ENCODE measurements at places on chromosomes 2 and 18.

- no peak for DNase-seq
These were observed 121.3 kb downstream of the FOXI3 start for GRCh38 chr2:88331239-88331638.

DNA sequence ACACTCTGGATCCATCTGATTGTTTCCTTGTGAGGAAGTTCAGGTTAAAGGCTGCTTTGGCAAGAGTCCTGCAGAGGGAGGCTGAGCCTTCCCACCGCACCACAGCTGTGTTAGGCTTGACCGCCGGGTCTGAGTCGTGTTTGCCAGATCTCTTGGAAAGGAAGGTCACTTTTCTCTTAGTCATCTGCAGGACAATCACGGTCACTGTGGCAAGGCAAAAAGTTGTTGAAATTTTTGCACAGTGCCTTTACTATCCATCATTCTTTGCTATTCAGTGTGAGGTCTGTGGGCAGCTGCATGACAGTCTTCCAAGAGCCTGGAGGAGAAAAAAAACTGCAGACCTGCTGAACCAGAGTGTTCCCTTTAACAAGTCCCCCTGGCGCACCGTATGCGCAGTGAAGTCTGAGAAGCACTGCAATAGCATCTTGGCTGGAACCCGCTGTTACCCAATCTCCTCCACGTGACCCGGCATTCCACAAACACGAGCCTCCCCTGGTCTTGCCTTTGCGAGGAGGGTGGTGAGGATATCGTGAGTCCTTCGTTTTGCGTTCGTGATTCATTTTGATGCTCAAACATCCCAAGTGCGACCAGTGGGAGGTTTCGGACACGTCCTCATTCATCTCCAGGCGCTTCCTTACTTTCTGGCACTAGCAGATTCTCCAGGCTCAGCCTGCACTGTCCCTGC, 23.0 kb downstream of the BIN1 start:
- DNase-seq, result no peak

DNA sequence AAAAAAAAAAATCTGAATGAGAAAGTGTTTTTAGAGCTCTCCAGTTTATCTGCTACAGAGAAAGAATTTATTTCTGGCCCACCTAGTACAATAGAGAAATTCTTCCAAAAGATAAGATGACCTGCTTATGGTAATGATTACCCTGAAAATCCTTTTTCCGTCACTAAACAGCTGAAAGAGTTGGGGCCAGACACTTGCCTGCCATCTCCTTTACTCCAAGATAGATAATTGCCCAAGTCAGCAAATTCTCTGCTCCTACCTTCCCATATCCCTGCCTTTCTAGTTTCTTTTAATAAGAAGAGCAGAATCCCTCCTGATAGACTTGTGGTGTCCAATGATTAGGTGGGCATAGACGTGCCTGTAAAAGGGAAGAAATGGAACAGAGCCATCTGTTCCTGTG, 28.1 kb downstream of the EIF4E2 start:
- DNase-seq, result no peak

GRCh38 chr2:184174493-184175104, 423.7 kb upstream of the ZNF804A start:
- DNase-seq, result no peak

DNA sequence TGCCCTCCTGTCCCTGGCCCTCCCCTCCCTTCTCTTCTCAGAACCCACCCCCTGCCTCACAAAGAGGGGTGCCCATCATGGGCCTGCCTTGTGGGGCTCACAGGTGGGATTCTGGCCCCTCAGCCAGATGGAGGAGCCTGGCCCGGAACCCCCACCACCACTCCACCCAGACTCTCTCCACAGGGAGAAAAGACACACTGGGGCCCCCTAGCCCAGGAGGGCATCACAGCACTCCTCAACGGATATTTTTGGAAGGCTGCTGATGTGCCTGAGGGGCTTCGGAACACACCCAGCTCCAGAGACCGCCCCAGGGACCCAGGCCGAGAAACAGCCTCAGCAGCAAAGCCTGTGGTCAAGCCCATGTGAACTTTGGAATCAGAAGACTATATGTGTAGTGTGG, 9.9 kb downstream of the KCNIP3 start:
- no peak for DNase-seq

DNA sequence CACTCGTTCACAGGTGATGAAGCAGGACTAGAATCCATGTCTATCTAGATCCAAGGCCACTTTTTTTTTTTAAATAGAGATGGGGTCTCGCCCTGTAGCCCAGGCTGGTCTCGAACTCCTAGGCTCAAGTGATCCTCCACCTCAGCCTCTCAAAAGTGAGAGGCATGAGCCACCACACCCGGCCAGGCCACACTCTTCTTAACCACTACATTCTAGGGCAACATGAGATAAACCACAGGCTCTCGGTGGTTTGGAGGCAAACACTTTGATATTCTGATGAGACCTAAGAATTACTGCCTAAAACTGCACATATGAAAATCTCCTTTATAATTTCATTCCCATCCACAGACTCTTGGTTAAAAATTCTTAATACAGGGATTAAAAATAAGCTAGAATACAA, 51.8 kb downstream of the USP34 start:
- no peak for DNase-seq

GRCh38 chr2:129908721-129909373, 70.6 kb upstream of the RAB6C start:
- DNase-seq, result no peak

GRCh38 chr2:193989645-193990044, 1667.4 kb upstream of the SLC39A10 start:
- no peak for DNase-seq

GRCh38 chr2:85811180-85812093, 57.6 kb downstream of the ATOH8 start:
- DNase-seq, result no peak

- DNase-seq, result no peak
These were observed 106.8 kb downstream of the RTP5 start for GRCh38 chr2:241976296-241976695.

DNA sequence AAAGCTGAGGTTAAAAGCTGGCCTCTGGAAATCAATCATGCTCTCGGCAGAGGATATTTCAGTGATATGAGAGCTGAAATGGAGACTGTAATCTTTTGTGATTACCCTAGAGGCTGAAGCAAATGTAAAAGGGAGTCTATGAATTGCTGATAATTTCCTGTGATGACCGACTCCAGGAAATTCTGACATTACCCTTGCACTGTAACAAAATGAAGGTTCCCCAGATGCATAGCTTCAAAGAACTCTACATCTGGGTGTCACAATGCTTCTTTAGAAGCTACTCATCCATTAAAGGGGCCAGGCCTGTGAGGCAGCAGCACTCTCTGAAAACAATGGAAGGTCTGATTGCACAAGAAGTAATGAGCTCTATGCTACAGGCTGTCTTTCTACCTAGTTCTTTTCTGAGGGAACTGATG, 268.2 kb upstream of the SESTD1 start:
- no peak for DNase-seq

DNA sequence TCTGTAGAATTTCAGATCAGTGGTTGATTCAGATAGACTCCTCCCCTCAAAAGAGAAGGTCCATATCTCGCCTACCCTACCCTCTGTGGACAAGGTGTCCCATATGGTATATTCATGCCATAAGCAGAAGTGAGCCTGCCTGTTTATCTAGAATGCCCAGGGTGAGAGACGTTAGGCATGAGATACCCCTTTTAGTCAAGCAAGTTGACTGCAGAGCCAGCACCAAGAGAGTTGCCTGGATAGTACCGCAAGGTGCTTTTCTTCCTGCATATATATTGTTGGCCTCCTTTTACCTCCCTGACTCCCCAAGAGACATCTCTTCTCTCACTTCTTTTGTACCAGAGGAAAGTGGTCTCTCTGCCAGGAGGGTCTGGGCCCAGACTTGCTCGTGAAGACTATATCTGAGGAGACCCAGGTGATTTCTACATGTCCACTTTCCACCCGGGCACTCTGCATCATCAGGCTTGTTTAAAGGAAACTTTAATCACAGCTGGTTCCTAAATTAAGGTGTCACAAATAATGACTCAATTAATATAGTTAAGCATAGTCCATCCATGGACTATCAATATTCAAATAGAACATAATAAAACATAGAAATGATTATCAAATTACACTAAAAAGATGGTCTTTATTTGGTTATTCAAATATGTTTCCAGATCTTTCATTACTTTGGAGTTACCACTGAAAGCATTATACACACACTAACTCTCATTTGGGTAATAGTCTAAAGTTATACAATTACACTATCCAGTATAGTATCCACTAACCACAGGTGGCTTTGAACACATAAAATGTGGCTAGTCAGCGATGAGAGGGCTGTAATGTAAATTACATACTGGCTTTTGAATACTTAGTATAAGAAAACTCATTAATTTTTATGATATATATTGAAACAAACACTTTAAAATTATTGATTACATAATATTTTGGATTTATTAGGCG, 4.1 kb downstream of the ITGA4 start:
- DNase-seq, result no peak

GRCh38 chr2:67839668-67840067, 223.1 kb downstream of the C1D start:
- DNase-seq, result no peak

- no peak for DNase-seq
These were observed 69.8 kb downstream of the REV1 start for GRCh38 chr2:99420031-99420430.

- no peak for DNase-seq
These were observed 15.9 kb downstream of the KLHL41 start for GRCh38 chr2:169525434-169525833.

GRCh38 chr18:74148543-74149070, 284 bp downstream of the TIMM21 start:
- no peak for DNase-seq

DNA sequence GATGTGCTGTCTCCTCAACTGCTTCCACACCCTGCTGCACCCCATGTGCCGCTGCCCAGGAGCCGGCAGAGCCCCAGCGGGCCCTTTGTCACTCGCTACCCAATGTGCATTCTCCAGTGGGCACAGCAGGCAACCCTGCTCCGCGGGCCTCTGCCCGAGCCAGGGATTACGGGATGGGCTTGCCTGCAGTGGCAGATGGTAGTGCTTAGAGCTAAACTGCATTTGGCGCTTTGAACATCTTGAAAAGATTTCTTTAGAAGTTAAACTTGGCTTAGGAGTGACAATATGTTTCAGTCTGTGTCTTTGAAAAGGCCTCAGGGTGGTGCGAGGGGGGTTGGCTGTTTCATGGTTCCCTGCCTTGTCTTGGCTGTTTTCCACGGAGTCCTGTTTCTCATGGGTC, 84.0 kb upstream of the BOD1L2 start:
- no peak for DNase-seq

- no peak for DNase-seq
These were observed 533.4 kb downstream of the ERBB4 start for GRCh38 chr2:212005085-212005671.

DNA sequence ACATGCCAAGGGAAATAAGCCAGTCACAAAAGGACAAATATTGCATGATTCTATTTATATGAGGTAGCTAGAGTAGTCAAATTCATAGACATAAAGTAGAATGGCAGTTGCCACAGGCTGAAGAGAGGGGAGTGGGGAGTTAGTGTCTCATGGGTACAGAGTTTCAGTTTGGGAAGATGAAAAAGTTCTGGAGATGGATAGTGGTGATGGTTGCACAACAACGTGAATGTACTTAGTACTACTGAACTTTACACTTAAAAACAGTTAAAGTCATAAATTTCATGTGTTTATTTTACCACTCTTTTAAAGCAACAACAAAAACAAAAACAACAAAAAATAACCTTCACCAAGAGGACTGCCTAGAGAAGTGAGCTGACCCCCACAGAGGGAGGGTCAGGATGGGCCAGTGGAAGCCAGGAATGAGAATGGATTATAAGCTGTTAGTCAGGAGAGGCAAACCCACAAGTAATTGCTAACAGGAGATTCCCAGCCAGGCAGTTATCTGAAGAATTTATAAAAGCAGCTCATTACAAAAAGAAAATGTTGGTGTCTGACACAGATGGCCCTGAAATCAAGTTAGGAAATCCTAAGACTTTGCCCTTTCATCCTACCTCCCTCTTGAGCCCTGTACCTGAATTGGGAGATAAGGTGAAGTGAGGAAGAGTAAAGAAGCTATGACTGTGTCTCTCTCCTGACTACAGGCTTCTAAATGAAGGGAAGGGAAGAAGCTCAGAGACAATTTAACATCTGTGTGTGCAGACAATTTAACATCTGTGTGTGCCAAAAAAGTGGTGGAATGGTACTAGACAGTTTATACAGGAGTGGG, 263.4 kb downstream of the PDE11A start:
- DNase-seq, result no peak

GRCh38 chr2:107545851-107546250, 280.8 kb upstream of the RGPD4 start:
- DNase-seq, result no peak

GRCh38 chr2:164597983-164598382, 23.3 kb downstream of the GRB14 start:
- no peak for DNase-seq

DNA sequence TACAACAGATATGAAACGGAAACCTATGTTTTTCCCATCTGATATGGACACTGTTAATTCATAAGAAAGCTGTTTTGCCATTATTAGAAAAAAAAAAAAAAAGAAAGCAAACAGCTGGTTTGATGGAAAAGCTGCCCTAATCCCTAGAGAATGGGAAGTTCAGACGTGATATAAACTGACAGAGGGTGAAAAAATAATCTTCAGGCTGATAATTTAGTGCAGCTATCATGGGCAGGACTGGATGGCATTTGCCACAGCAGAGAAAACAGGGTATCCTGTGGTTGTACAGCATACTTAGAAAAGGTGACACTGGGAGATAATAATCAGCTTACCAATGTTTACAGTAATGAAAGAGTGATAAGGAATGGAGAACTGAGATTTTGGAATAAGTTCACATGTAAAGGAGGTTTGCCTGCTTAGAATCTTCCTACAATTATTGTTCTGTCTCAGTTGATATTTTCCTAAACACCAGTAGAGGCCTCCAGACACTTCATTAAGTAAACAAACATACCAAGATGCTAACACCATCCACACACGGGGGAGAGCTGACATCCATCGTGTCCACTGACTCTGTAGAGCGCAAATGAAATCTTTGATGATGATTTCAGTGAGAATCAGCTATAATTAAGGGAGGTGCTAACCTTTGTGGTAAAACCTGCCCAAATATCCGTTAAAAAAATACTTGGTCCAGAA, 211.6 kb upstream of the MMADHC start:
- no peak for DNase-seq

DNA sequence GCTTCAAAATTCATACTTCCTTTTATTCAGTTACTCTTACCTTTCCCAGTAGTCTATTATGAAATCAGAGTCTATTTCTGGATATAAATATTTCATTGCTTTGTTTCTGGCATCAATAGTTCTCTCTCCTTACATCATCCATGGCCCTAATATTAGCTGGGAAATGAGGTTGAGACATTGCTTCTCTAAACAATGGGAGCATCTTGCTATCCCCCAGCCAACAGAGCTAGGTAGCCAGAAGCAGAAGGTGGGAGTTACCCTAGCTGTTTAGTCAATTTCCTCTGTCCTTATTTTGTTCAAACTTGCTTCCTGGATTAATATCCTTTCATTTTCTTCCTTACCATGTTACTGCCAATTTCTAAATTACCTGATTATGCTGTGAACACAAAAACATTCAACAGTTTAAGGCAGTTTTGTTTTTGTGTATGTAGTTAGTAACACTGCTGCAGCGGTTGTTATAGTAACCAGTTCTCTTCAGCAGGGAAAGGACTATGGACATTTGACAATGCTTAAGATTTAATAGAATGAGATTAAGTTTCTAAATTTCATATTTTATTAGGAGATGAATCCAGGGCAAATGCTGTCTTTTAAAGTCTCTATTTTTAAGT, 160.5 kb upstream of the KCNJ3 start:
- no peak for DNase-seq

- no peak for DNase-seq
These were observed 26.8 kb downstream of the CCDC68 start for GRCh38 chr18:54932472-54932871.

GRCh38 chr18:25279556-25279955, 72.4 kb downstream of the ZNF521 start:
- no peak for DNase-seq

GRCh38 chr2:120597595-120598193, 138.0 kb upstream of the GLI2 start:
- no peak for DNase-seq

Measured in stimulated activated CD8-positive, alpha-beta memory T cell treated with anti-CD3 and anti-CD28 coated beads, Interleukin-7, amount 100 ng/mL, for 1 hour (primary cell).